ENCODE measurements at places on chromosomes 2 and 18. TPM values are rescaled to one million over a fixed set of nuclear protein-coding genes. Genes with fewer than 3 reads are reported as not detected.

- DNase-seq = no peak
Measured at GRCh38 chr2:10934308-10934978, 22.7 kb downstream of the KCNF1 start.

DNA sequence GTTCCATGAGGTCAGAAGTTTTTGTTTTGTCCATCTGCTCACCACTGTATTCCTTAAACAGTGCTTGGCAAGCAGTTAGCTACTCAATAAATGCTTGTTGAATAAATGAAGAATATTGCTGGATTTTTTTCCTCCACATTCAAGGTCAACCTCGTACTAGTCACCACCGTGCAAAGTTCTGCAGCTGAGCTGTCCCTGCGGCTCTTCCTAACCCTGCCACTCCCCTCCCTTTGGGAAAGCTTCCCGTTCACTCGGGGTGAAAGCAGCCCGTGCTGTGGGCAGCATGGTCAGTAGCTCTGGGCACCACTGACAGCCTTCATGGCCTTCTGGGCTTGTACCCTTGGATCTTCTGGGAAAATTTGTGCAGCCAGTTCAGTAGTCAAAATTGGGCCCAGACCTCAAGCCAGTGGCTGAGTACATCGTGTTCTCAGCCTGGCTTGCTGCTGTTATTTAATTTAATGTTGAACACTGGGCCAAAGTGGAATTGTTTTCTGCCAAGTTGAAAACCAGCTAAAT lies 469.3 kb upstream of the RAB12 start:
- no peak for DNase-seq

DNA sequence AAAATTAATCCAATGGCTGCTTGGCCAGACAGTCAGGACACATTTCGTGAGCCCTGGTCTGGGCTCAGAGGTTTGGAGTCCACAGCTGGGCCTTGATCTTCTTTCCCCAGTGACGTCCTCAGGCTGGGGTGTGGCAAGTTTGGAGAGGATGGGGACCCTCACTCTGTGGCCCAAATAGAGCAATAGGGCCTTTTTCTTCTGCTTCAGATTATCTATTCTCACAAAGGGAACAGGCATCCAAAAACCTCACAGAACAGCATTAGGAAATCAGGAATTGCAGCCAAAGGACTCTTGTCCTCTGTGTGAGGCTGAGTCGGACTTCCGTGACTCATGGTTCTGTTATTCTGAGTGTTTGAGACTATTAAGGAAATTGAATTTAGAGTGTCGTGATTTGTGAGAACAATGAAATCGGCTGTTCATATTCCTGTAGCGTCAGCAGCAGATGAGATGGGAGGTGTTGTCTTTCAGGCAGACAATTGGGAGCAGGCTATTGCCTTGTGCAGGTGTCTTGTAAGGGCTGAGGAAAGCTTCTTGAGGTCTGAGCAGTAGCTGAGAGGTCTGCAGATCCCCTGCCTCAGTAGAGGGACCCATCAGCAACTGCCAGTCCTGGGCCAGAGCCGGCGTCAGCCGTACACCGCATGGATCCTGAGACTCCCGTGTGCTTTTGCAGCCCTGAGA lies 113.8 kb downstream of the SH3RF3 start:
- DNase-seq = no peak

DNA sequence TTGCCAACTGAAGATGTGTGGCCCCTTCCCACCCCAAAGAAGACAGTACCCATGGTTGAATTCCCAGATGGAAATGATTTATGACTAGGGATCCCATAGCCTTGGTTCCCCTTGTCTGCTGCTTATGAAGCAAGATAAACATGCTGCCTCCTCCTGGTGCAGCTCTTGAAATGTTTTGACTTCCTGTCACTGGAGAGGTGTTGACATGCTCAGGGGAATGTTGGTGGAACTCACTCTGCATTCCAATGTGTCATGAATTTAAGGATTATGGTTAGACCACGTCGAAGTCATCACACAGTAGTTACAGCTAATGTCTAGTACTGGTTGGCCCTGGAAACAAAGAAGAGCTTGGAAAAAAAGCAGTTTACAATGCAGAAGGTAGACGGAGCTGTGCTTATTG lies 69.0 kb upstream of the FAM110C start:
- no peak for DNase-seq

The MROH2A gene
- total RNA-seq = not detected

The MATN3 gene
- 1.3 TPM for total RNA-seq

The NGEF gene
- total RNA-seq = 0.96 TPM

The CIDEA gene
- not detected for total RNA-seq

The MORN2 gene
- total RNA-seq = 18.4 TPM

The APLF gene
- total RNA-seq = 6.9 TPM
